ENCODE measurements at places on chromosomes 3 and 15.

- no peak for DNase-seq
Measured at GRCh38 chr15:85746641-85747040, 48.1 kb downstream of the KLHL25 start.

DNA sequence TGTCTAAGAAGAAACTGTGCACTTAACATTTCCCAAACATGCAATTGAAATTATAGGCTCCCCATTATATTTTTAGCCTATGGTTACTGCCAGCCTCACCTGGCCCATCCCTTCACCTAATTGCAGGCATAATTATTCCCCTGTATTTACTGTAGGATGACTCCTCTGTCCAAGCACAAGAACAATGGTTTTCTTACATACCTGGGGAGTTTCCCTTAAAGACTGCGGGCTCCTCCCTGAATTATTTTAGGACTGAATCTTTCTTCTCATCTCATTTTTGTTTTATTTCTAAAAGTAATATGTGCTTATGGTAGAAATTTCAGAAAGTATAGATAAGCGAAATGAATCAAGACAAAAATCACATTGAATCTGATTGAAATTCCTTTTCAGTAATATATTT is 11.4 kb downstream of the TM4SF1 start:
- DNase-seq, result no peak

- DNase-seq, result peak; percentile 15
Measured at GRCh38 chr15:27844018-27844666, 255.0 kb downstream of the OCA2 start.

GRCh38 chr3:123862152-123862551 is 22.0 kb downstream of the MYLK start:
- no peak for DNase-seq

GRCh38 chr3:48135552-48136495 is 52.4 kb downstream of the CDC25A start:
- peak; percentile 41 for DNase-seq

- DNase-seq, result no peak
Measured at GRCh38 chr3:127209155-127209839, 16.4 kb downstream of the PRR23E start.

DNA sequence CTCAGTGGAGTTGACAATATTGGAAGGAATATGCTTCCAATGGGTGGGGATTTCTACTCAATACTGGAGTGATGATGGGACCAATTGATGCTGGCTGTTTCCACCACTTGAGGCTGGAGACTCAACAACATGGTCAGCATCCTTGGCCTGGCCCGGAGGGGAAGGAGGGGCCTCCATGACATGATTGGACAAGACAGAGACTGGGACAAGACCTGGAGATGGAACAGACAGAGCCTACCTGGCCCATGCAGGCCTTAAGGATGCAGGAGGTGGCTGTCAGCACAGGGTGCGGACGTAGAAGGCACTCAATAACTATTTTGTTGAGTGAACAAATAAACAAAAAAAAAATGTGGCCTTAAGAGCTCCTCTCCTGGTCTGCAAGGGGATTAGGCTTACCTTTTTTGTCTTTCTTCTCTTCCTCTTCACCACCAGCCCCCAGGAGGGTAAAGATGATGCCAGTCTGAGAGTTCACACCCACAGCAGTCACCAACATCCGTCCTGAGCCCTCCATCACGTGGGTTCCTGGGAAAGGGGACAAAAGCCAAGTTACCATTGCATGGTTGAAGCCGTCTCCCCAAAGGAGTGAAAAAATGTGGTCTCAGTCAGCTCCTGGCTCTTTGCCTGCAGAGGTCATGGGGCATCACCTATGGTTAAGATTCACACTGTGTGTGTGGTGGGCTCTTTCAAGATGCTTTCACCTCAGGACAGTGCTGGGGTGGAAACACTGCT is 67.1 kb upstream of the SEC13 start:
- peak; percentile 29 for DNase-seq

GRCh38 chr3:99915906-99916432 is 98.3 kb downstream of the CMSS1 start:
- no peak for DNase-seq

DNA sequence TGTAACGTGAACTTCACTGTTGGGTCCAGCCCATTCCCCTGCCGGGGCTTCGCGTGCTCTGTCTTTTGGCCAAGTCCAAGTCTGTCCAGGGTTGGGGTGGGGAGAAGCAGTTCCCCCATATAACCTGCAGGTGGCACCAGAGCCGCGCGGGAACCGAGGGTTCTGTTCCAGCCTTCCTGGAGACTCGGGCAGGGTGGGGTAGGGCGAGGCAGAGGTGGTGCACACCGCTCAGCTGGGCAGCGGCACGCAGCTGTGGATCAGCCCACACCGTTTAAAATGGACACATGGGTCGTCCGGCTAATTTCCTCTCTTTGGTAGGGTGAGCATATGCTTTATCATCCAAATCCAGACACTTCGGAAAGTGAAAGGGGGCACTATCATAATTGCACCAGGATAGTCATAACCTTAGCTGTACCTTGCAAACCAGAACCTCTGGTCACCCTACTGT is 118.1 kb downstream of the TBC1D2B start:
- peak; percentile 71 for DNase-seq

DNA sequence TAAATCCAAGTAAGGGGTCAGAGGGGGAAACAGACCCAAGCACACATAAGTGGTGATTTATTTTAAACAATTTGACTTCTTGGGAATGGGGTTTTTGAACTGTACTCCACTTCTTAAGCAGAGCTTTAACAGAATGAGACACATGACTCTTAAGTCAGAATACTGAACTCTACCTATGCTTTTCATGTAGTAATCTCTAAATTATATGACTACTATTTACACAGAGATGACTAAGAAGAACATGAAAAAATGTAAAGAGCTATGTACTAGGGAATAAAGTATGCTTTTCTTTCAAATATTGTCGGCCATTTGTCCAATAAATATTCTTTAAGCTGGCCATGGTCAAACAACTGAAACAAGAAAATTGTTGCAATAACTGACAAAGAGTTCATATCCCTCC is 35.2 kb downstream of the TRANK1 start:
- no peak for DNase-seq

- no peak for DNase-seq
Measured at GRCh38 chr15:71812966-71813722, 2.8 kb downstream of the NR2E3 start.

DNA sequence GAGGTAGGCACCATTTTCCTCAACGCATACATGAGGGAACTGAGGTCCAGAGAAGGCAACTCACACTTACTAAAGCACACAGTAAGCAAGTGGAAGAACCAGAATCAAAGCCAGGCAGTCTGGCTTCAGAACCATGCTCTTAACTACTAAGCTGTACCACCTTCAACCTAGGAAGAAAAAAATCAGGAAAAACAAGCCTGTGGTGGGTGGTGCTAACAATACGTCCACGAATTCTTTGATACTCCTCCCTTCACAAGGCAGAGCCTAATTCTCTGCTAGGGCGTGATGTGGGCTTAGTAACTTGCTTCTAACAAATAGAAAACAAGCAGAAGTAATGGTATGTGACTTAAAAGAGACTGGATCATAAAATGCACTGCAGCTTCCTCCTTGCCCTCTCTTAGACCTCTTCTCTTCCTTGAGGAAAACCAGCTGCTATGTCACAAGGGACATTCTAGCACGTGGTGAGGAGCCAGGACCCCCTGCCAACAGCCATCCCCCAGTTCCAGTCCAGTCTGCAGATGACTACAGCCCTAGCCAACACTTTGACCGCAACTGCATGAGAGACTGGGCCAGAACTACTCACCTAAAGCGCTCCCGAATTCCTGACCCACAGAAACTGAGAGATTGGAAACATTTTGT is 36.9 kb downstream of the HACD2 start:
- no peak for DNase-seq

GRCh38 chr3:65995515-65995914 is 43.2 kb downstream of the MAGI1 start:
- DNase-seq, result no peak

DNA sequence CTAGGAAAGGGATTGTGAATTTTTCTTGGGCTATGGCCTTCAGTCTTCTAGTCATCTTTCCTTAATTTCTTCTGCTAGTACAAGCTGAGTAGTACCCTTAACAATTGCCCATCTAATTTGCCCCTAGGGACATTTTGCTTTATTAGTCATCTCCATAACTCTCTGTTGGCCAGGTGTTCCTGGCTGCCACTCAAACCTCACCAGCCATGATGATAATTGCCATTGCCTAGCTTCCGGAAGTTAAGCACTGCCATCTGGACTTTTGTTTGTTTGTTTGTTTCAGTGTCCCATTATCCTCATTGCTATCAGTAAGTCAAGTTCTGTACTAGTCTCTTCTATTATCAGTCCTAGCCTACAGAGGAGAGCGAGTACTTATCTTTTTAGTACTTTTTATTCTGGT is 36.6 kb upstream of the UBL7 start:
- peak; percentile 46 for DNase-seq

- no peak for DNase-seq
Measured at GRCh38 chr15:74367296-74367854, at the start of gene CYP11A1. TSS of gene CYP11A1 (minus strand) at chr15:74367646. CDS start at chr15:74367585, 61 bp downstream.

DNA sequence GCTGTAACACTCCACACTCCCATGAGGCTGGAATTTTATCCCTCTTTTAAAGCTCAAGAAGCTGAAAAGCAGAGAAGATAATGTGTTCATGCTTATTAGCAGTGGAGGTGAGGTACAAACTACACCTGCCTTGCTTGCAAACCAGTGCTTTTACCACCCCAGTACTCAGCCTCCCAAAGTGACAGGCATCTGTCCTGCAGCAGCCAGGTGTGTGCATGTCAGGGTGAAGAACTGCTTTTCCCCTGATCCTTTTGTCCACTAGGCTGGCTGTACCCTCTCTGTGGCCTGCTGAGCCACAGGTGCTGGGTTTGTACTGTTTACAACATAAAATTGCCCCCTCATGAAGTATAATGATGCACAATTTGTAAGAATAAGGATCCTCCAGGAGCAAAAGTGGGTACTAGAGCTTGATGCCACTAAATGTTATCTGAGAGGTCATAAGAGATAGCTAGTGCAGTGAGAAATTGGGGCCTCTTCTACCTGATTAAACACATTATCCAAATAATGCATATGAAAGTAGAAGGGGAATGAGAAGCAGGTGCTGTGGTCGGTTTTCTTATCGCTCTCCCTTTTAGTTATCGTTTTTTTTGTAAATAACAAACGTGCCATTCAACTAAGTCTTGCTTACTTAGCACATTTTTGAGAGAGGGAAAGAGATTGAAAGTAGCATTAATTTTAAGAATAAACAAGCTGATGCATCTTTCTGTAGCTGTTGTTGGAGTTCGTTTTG is 39.2 kb upstream of the GADL1 start:
- DNase-seq, result no peak

DNA sequence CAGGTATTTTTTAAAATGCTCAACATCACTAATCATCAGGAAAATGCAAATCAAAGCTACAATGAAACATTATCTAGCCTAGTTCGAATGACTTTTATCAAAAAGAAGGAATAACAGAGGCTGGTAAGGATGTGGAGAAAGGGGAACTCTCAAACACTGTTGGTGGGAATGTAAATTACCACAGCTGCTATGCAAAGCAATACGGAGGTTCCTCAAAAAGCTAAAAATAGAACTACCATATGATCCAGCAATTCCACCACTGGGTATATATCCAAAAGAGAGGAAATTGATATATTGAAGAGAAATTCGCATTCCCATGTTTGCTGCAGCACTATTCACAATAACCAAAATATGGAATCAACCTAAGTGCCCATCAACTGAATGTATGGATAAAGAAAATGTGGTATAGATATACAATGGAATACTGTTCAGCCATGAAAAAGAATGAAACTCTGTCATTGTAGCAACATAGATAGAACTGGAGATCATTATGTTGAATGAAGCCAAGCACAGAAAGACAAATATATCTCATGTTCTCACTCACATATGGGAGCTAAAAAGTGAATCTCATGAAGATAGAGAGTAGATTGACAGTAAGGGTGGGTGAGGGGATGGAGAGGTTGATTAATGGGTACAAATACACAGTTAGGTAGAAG is 19.7 kb upstream of the CLN6 start:
- DNase-seq, result no peak

- DNase-seq, result no peak
Measured at GRCh38 chr15:100710744-100711515, 108.5 kb downstream of the ASB7 start.

- DNase-seq, result no peak
Measured at GRCh38 chr15:45637141-45637540, 2.3 kb downstream of the SQOR start.

- peak; percentile 86 for DNase-seq
Measured at GRCh38 chr3:107452436-107452835, 70.3 kb upstream of the BBX start.

DNA sequence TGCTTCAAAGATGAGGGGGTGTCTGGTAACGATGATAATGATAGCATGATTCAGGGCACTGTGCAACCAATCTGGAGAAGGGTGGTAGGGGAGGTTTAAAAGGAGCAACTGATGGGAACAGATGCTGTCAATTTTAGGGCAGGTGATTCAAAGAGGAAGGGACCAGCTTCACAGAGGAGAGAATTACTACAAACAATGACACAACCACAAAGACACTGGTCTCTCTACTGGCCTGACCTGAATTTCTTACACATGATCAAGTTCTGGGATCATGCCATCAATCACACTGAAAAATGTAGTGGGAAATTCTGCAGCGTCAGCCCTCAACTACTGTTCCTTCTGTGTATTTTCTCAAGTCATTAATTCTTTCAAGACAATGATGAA is 2.6 kb upstream of the CDV3 start:
- DNase-seq, result peak; percentile 44

DNA sequence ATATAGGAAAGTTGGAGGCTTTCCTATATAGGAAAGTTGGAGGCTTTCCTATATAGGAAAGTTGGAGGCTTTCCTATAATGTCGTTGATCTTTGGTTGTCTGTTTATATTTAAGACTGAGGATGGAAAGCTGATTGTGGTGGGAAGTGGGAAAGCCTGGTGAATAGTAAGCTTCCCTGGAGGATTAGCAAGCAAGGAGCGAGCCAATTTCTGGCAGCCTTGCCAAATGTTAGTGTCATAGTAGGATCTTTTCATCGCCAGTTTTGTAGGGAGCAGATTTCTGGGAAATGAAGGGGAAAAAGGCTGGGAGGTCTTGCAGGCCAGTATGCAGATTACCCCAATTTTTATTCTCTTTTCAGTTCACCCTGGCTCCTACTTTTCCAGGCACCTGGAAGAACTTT is 39.9 kb upstream of the CCNL1 start:
- no peak for DNase-seq

GRCh38 chr3:147392625-147392946 is 13.8 kb downstream of the ZIC4 start:
- no peak for DNase-seq

- peak; percentile 83 for DNase-seq
Measured at GRCh38 chr3:143084856-143085731, 34.5 kb upstream of the CHST2 start.

- DNase-seq, result peak; percentile 49
Measured at GRCh38 chr15:93028632-93029213, 60.3 kb downstream of the RGMA start.

DNA sequence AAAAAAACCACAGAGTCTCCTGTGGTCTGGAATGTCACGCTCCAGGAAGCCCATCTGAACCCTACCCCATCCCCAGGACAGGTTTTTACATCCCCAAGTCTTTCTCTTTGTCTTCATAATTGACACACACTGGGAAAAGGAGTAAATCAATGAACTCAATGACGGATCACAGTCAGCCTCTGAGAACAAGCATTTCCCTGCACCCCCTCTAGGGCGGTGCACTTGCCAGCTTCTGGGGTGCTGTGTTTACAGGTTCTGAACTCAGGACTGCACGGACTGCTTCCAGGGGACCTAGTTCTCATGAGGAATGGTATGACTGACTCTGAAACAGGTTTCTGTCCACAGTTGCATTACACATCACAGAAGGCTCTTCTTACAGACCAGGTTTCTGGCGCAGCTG is 81.1 kb downstream of the NUP210 start:
- DNase-seq, result no peak
